ENCODE measurements at places on chromosomes 6 and 20.
A peak's percentile ranks its signal among the peaks of the same experiment; 100 is the strongest.

- DNase-seq: no peak
Observed at GRCh38 chr6:104187616-104188015, 672.1 kb downstream of the HACE1 start.

- no peak for DNase-seq
Observed at GRCh38 chr6:32168350-32168749, 4.0 kb downstream of the EGFL8 start.

DNA sequence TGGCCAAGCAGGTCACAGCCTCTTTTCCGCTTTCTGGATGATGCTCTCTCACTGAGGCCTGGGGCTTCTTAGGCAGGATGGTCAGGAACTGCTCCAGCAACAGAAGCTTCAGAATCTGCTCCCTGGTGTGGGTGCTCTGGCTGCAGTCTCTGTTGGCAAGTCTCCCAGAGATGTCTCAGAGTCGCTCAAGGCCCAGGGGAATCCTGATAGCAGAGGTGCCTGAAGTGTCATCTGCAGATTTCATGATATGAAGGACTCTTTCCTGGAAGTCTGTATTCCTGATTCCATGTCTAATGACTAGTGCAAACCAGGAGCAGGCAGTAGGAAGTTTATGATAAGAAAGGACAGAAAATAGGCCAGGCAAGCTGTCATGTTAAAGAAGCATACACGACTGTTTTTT is 20.3 kb downstream of the ZSCAN31 start:
- DNase-seq: no peak

GRCh38 chr6:35091346-35092083 is 49.6 kb downstream of the TCP11 start:
- no peak for DNase-seq

DNA sequence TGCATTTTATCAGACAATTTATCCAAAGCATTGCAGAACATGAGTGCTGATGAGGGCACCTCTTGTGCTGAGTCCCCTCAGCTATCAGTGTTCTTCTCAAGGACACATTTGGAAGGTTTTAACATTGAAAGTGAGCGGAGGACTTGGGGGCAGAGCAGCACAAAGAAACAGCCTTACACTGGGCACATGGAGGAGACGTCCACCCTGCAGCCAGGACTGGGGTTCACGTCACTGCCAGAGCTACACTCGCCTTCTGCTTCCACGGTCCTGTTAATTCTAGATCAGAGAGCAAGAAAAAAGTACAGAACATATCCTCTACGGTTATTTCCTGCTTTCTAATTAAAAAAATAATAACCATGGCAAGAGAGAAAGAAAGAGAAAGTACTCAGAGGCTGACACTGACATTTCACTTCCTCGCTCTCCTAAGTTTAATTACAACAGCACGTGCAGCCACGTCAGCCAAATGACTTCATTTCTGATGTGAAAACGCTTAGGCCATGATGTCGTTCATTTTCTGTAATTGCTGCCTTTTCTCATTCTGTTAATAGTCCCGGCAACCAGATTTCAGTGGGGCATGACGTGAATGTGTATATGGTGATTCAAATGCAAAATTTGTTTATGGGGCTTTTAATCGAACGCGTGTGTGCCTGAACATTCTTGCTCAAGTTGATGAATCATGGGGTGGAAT is 5.1 kb downstream of the PRND start:
- peak; percentile 36 for DNase-seq
